ENCODE measurements at places on chromosomes 13 and 19.

DNA sequence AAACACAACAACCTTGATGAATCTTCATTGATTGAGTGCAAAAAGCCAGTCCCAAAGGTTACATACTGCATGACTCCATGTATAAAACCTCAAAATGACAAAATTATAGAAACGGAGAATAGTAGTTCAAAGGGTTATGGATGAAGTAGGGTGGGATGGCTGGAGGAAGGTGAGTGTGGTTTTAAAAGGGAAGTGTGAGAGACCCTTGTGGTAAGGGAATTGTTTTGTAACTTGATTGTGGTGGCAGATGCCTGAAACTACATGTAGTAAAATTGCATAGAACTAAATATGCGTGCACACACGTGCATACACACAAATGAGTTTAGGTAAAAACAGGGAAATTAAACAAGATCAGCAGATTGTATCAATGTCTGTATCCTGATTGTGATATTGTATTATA is 340.7 kb downstream of the MTUS2 start:
- DNase-seq = no peak

DNA sequence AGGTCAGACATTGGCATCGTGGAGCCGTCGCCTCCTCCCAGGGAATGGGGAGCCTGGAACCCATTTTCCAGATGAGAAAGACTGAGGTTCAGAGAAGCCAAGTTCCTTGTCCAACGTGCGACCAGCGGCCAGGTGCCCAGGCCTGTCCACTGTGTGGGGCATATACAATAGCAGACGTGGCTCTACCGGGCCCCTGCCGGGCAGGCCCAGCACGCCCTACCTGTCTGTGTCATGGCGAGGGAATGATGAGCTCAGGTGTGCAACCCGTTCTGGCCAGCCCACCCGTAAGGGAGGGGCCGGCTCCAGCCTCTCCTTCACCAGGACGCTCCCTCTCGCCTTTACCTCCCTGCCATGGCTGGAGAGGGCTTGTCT is 837 bp downstream of the GNA15 start:
- no peak for DNase-seq

GRCh38 chr13:111900390-111901131 is 166.4 kb upstream of the SOX1 start:
- DNase-seq = no peak

DNA sequence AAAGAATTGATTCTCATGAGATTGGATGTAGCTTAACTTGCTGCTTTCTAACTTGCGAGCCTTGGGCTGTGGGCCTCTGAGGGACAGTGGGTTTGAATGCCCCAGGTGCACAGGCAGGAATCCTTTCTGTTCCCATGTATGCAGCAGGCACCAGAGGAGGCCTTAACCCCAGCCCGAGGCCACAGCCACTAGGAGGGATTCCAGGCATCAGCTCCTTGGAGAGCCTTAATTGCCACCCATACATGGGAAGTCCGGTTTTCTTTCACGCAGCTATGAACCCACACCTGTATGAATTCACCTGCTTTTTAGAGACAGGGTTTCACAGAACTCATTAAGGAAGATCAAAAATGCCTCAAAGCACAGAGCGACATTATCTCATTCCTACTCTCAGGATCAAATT is 117.9 kb downstream of the CRYL1 start:
- DNase-seq = no peak

DNA sequence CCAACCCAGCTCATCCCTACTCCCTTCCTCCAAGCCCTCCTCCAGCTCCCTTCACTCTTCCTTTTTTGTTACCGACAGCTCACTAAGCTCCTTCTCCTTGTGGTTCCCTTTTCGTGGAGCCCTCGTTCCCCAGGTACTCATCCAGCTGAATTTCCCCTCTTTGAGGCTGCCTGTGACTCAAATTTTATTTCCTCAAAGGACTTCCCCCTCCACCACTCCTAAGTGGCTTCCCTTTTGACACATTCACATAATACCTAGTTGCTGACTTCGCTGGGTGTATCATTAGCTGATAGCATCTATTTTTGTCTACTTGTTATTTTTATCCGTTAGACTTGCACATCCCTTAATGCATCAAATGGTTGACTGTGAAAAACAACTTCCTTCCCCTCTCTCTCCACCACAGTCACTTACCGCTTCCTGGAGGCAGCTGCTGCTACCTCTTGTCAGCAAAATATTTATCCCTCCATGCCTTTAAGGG is 14.5 kb downstream of the FFAR2 start:
- no peak for DNase-seq

DNA sequence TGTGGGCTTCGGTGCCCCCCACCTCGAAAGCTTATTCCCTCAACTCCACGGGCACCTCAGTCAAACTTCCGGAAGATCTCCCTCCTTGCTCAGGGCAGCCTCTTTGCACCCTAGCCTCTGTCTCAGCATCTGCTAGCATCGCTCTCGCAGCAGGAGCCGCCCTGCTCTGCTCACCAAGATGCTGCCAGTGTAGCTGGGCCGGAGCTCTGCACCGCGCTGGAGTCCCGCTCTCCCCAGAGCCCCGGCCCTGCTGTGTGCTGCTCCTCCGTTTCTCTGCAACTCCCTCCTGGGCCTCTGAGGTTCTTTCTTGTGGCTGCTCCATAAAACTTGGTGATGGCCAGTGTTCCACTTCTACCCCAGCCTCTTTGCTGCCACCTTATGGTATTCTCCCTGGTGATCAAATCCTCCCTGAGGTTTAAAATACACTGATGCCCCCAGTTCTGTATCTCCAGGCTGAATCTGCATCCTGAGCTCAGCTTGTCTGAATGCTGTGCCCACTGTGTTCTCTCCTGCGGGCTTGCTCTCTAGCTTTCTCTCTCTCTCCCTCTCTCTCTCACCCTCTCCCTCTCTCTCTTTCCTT is 198.0 kb downstream of the UQCRFS1 start:
- DNase-seq = no peak

GRCh38 chr13:99558570-99559180 is 57.4 kb downstream of the TM9SF2 start:
- no peak for DNase-seq

- no peak for DNase-seq
Measured at GRCh38 chr19:41533671-41534215, 42.2 kb upstream of the CEACAM21 start.

- no peak for DNase-seq
Measured at GRCh38 chr13:98158172-98158899, 15.4 kb downstream of the FARP1 start.

- DNase-seq = no peak
Measured at GRCh38 chr19:7705387-7706187, 3.7 kb upstream of the FCER2 start.

DNA sequence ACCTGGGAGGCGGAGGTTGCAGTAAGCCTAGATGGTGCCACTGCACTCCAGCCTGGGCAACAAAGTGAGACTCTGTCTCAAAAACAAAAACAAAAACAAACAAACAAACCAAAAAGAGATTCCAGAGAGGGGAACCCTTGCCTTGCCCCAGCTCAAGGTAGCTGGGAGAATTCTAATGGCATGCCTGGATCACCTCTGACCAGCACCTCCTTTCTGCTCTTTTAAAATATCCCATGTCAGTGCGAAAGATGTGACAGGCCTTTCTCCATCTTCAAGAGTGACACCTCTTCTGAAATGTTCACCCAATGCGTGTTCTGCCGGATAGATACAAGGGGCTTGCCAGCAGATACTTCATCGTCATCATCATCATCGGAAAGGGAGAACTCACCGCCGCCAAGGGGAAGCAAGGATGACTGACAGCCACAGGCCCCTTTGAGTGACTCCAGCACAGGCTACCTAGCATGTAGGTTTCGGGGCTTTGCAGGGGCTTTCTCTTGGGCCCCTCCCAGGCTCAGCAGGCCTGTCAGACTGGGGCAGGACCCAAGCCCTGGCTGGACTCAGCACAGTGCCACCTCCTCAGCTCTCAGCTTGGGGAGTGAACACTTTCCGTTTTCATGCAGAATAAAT is 18.9 kb upstream of the LRP3 start:
- DNase-seq = no peak

DNA sequence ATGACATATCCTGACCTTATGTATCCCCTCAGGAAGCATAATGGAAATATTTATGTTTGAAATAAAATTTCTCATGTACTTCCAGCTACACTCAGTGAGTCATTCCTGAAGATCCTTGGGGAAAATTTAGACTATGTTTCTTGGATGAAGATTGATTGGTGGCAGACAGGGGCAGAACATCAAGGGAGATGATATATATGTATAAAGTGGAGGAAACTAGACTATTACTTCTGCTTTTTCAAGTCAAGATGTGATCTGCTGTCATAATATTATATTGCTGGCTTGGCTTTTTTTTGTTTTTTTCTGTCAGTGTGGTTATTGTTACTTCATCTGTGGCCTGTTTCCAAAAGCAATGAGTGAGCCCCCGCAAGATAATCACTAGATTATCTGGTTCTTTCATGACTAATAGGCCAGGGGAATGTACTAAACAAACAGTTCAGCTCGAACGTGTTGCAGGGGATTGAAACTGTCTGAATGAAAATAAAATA is 87.2 kb upstream of the TNFSF11 start:
- peak; percentile 63 for DNase-seq

GRCh38 chr19:28694812-28695211 is 518.1 kb downstream of the UQCRFS1 start:
- no peak for DNase-seq

DNA sequence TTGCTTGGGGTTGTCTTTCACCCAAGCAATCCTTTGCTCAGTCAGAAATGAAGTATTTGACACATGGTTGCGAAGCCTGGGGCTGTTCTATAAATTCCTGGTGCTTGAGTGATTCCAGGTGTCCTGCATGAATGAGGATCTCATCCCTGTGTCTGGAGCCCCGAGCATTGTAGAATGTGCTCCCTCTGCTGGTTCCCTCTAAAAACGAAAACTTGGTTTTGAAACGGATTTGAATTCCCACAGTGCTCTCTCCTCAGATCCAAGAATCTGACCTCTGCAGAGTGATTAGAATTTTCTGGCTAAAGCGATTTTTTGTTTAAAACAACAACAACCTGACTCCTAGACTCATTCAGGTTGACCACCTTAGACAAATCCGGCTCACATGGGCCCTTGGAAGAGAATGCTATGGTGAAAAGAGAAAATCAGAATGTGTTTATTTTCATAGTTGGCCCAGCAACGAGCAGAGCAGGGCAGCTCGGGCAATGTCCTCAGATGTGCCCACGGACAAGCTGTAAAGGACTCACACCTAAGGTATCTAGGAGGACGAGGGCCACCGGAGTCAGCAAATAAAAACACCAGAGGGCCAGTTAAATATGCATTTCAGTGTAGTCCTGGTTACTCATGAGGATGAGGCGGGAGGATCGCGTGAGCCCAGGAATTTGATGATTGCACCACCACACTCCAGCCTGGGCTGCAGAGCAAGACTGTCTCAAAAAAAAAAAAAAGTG is 8.7 kb upstream of the ATP12A start:
- DNase-seq = peak; percentile 46

GRCh38 chr19:49009828-49010227 is 7.1 kb downstream of the LHB start:
- no peak for DNase-seq

GRCh38 chr13:81722456-81722855 is 1381.5 kb upstream of the SPRY2 start:
- no peak for DNase-seq

GRCh38 chr13:34842466-34842865 is 99.6 kb upstream of the NBEA start:
- DNase-seq = no peak

- no peak for DNase-seq
Measured at GRCh38 chr19:46954502-46954992, 65.1 kb upstream of the NPAS1 start.

GRCh38 chr13:69579351-69579750 is 528.3 kb upstream of the ATXN8OS start:
- no peak for DNase-seq

DNA sequence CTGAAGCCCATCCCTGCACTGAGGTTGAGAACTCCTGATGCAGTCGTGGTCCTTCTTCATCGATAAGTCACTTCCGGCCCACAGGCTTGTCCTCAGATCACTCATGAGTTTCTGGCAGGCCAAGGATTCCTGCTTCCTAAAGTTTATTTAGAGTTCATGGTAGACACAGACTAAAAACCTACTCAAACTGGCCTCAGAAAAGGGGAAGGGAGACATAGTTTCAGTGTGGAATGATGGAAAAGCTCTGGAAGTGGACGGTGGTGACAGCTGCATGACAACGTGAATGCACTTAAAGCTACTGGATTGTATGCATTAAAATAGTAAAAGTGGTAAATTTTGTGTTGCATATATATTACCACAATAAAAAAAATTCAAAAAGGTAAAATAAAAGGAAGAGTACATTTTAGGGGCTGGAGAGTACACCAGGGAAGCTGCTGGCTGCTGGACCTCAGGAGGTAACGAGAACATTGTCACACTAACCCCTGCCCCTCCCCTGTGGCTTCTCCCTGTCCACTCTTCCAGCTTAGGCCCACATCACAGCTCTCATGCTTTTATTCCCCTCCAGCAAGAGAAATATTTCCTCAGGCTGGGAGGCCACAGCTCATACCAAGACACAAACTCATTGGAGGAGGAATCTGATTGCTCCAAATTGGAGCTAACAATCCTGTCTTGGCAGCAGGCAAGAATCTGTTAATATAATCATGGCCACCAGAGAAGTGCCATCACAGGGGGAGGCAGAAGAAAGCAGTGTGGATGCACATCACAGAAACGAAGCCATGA is 741.0 kb downstream of the UQCRFS1 start:
- DNase-seq = no peak

GRCh38 chr19:51547397-51548212 is 16.1 kb upstream of the SIGLEC6 start:
- peak; percentile 12 for DNase-seq

GRCh38 chr19:18754501-18754900 is 36.6 kb downstream of the COMP start:
- no peak for DNase-seq

GRCh38 chr19:33408116-33408515 is 34.6 kb downstream of the CEBPG start:
- DNase-seq = no peak

GRCh38 chr13:98071316-98071715 is 71.6 kb upstream of the FARP1 start:
- DNase-seq = no peak

DNA sequence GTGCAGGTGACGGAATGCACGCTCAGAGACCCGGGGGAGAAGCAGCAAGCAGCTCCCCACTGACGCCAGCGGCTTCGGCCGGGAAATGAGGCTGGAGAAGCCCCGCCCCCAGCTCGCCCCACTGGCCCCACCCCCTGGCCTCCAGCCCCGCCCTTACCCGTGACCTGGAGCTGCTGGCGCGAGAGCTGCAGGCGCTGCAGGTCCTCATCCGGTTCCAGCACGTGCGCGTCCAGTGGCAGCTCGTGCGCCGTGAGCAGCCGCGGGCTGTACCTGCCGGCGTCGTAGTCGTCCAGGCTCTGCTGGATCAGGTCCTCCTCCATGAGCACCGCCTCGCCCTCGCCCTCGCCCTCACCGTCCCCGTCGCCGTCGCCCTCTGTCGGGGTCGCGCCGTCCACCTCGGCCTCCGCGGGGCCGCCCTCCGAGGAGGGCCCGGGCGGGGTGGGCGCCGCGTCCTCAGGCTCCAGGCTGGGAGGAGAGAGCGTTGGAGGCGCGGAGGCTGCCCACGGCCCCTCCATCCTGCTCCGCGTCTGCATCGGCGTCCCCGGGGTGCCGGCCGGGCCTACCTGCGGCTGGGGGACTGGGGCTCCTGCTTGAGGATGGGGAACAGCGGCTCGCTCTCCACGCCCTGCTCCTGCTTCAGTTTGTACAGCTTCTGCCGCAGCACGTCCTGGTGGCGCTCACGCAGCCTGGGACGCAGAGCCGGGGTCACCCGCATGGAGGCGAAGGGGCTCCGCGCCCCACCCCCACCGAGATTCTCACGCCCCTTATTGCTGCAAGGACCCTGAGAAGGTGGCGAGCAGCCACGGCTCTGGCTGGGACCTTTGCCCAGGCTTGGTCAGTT is 6.4 kb upstream of the TBXA2R start:
- DNase-seq = no peak

Measured in RCC 7860 (cell line).